Body of pancreas (tissue), 4 donors: ENCODE measurements at places on chromosomes 6 and 20. TPM values are rescaled to one million over a fixed set of nuclear protein-coding genes. Genes with fewer than 3 reads are reported as not detected.
A peak's percentile ranks its signal among the peaks of the same experiment; 100 is the strongest.

DNA sequence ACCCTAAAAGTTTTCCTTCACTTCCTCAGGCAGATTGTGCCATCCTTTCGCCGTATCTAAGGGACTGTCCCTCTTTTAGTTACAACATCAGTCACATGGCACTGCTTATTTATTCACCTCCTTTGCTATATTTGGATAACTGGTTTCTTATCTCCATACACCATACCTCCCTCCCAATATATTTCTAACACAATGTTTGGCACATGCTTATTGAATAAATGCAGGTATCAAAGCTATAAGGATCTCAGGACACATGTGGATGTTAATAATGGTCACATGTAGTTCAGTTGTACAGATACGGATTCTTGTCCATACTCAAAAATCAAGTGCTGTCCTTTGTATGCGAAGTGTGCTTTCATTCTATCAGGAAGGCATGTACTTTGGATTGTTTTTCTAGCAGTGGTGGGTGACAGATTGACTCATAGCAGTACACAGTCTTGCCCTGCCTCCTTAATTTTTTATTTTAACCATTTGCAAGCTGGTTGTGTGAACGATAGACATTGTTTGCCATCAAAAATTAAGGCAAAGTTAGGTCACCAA is 407.1 kb upstream of the RUNX2 start:
- no peaks in the 10 kb centered on the region for H3K36me3 ChIP-seq
- DNase-seq, result no peak
- H3K27ac ChIP-seq, result no peak overlapping the region
- H3K4me3 ChIP-seq, result no peak overlapping the region
- no peaks in the 10 kb centered on the region for H3K27me3 ChIP-seq

DNA sequence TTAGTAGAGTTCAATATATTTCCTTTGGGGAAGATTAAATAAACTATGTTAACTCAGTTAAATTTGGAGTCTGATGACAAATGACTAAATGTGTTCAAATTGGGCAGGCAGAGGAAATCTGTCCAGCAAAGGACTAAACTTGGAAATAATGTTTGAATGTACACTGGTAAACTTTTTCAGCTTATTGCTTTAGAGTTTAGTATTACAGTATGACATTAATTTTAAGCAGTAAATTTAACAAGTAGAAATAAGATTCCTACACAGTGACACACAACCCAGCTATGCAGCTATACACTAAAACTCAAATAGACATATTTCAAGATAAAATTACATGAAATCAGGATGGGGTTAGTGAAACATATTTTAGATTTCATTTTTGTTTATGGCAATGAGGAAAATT is 42.6 kb upstream of the HDGFL1 start:
- no peak overlapping the region for H3K4me3 ChIP-seq
- no peak for DNase-seq
- no peaks in the 10 kb centered on the region for H3K27me3 ChIP-seq
- H3K36me3 ChIP-seq, result no peaks in the 10 kb centered on the region

DNA sequence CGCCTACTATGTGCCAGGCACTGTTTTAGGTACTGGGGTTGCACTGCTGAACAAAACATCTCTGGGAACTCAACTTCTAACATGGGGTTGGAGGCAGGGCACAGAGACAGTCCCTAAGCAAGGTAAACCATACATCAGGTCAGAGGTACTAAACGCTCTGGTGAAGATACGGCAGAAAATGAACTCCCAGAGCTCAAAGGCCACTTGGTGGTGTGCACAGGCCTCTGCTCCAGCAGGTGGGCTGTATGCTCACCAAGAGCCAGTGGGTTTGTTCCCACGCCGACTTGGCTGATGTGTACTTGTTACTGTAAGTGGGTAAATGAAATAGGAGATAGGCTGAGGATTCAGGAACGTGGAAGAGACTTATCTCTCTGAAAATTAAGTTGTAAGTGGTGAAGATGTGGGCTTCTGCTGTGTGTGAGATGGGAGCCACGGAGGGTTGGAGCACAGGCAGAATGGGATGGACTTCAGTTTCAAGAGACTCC is 133.4 kb downstream of the PREX1 start:
- no peak for DNase-seq
- H3K27ac ChIP-seq, result no peak overlapping the region
- no peak overlapping the region for H3K4me3 ChIP-seq
- peaks cover 20% of the 10 kb centered on the region for H3K4me1 ChIP-seq
- no peaks in the 10 kb centered on the region for H3K36me3 ChIP-seq
- no peaks in the 10 kb centered on the region for H3K27me3 ChIP-seq

- H3K4me1 ChIP-seq, result no peaks in the 10 kb centered on the region
- no peak overlapping the region for H3K4me3 ChIP-seq
- no peak overlapping the region for H3K27ac ChIP-seq
- H3K27me3 ChIP-seq, result no peaks in the 10 kb centered on the region
- no peaks in the 10 kb centered on the region for H3K36me3 ChIP-seq
- peak; percentile 15 for DNase-seq
Observed at GRCh38 chr6:134908906-134909516, 40.9 kb downstream of the ALDH8A1 start.

- DNase-seq, result no peak
- H3K36me3 ChIP-seq, result no peaks in the 10 kb centered on the region
- no peaks in the 10 kb centered on the region for H3K4me1 ChIP-seq
- H3K4me3 ChIP-seq, result no peak overlapping the region
- no peaks in the 10 kb centered on the region for H3K27me3 ChIP-seq
Observed at GRCh38 chr6:87633851-87634250, 43.9 kb downstream of the ORC3 start.

DNA sequence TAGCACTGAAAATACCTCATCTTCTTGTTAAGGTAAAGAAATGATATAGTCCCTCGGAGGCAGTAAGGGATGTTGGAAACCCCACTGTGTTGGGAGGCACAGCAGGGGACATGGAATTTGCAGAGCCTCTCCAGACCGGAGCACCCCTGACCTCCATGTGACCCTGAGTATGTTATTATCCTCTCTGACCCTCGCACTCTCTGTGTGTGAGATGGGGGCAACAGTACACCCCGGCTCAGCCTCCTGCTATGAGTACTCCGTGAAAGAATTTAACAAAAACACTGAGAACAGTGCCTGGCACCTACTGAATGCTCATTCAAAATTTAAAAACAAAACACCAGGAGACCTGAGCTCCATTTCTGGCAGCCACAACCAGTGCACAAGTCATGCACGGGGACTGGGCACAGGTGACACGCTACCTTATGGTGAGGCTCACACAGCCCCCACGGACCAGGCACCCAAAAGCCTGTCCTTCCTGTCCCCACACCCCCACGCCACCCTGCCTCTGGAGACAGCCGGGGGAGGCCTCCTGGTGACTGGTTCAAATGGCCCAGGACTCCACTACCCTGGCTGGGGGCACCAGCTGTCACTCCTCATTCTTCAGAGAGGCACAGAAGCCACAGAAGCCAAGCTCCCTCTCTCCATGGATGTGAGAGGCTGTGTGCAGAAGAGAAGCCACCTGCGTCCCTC is 6.1 kb downstream of the NINL start:
- H3K27ac ChIP-seq, result no peak overlapping the region
- H3K4me1 ChIP-seq, result peaks cover 15% of the 10 kb centered on the region
- H3K36me3 ChIP-seq, result no peaks in the 10 kb centered on the region
- no peak overlapping the region for H3K4me3 ChIP-seq

DNA sequence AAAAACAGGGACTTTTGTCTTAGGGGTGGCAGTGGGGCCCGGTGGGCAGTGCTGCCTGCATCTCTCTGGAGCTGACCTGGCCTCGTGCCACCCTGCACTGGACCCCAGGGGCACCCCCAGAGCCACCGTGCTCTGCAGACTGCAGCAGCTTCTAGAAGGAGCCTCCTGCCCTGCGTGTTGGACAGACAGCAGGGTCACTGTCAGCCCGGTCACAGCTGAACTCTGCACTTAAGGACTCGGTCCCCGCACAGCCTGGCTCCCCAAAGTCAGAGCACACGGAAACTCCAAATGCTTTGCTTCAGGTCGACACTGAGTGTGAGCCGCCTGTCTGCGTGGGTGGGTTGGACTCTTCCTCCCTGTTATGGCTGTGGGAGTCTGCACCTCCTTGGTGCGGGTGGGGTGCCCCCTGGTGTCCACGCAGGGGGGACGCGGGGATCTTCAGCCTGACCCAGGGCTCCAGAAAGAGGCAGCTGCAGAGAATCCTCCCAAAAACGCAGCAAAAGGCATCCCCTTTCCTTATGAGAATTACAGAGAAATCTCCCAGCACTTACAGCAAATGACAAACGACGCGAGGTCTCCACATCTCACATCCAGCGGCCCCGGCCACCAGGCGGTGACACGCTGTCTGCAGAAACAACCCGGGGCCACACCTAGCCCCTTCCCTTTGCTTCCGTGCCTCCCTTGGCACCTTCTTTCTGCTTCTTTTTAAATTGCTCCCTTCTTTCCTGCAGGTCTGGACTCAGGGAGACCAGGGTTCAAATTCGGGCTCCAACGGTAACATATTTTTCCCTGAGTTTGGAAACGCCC is 36.3 kb upstream of the DACT2 start:
- no peak overlapping the region for H3K4me3 ChIP-seq
- DNase-seq, result peak; percentile 66
- H3K27ac ChIP-seq, result no peak overlapping the region
- H3K27me3 ChIP-seq, result no peaks in the 10 kb centered on the region
- no peaks in the 10 kb centered on the region for H3K36me3 ChIP-seq

DNA sequence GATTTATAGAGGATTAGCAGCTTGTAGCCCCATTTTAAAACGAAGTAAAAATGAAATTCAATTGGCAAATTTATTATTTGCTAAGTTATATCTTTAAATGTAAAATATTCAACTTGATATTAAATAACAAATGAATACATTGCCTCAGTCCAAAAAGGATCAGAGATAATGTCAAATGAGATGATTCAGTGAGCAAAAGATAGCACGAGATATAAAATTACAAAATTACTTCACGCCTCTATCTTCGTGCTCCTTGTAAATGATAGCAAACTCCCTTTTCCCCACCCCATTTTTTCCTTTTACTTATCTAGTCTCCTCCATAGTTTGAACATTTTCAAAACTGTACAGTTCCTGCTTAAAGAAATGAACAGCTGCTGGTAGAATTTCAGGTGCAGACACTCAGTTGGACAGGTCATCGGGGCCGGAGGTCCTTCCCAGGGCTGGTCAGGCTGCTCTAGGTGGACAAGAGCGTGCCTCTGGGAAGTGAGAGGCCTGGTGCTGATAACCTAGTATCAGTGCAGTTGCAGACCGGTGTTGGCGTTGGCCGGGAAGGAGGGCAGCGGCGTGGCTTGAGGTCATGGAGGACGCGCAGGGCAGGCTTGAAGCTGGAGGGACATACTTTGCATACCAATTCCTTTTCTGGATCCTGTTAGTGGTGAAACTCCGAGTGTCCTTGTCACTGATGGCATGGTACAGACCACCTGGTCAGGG is 83.9 kb downstream of the CDC5L start:
- H3K4me3 ChIP-seq, result no peak overlapping the region
- H3K27me3 ChIP-seq, result no peaks in the 10 kb centered on the region
- H3K36me3 ChIP-seq, result no peaks in the 10 kb centered on the region
- H3K4me1 ChIP-seq, result peaks cover 17% of the 10 kb centered on the region

- H3K36me3 ChIP-seq, result no peaks in the 10 kb centered on the region
- DNase-seq, result no peak
- H3K27ac ChIP-seq, result no peak overlapping the region
- no peaks in the 10 kb centered on the region for H3K27me3 ChIP-seq
Observed at GRCh38 chr6:29750709-29751108, 27.5 kb downstream of the HLA-F start.

The CDH26 gene
- total RNA-seq, result 0.26 TPM
